ENCODE measurements at places on chromosomes 6 and 20.
A peak's percentile ranks its signal among the peaks of the same experiment; 100 is the strongest.

DNA sequence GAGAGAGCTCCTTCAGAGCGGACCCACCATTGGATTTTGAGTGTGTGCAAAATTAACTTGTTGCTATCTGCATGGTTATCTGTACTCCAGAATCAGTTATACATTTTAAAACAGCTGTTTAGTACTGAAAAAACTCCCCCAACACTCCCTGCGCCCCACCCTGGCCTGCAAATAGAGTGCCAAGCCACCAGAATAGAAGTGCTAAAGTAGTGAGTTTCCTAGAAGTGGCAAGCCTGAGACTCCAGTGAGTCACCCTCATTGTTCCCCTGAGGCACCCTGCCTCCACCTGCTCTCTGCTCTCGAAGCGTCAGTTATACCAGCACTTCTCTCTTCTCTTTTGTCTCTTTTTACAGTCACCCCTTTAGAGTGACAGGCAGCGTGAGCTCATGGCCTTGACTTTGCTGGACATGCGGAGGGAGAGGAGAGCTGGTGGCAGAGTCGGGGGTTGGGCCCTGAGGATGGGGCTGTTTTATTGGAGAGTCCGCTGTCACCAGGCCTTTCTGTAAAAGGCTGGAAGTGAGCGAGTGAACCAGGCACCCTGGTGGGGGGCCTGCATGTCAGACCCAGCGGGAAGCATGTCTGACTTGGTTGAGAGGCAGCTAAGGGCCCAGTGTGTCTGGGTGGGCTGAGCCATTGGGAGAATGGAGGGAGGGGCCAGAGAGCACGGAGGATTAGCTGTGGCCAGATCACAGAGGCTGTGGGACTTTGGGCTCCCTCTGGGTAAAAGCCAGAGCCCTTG lies 10.4 kb downstream of the IGF2R start:
- DNase-seq: peak; percentile 71

- DNase-seq: no peak
Observed at GRCh38 chr20:8205996-8206395, 73.9 kb downstream of the PLCB1 start.

- DNase-seq: no peak
Observed at GRCh38 chr20:62321521-62321948, 18.7 kb downstream of the ADRM1 start.

GRCh38 chr20:63216849-63217471 lies 1.0 kb upstream of the YTHDF1 start:
- DNase-seq: no peak

- DNase-seq: no peak
Observed at GRCh38 chr6:73505142-73505541, 15.7 kb downstream of the EEF1A1 start.

- no peak for DNase-seq
Observed at GRCh38 chr6:34068462-34069044, 77.3 kb downstream of the GRM4 start.

- DNase-seq: no peak
Observed at GRCh38 chr20:10763112-10763511, 89.3 kb upstream of the JAG1 start.

DNA sequence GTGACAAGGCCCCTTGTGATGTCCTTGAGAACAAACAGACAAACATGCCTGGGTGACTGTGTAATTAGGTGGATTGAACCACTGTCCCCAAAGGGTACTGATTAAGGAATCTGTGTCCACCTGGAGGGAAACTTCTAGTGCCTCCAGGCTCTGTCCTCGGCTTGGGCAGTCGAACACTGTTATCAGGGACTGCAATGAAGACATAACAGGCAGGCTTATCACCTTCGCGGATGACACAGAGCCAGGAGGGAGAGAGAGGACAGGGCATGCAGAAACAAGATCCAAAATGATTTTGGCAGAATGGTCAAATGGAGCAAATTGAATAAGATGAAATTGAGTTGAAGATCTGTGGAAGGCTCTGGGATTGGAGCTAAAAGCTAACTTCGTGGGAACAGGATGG lies 60.9 kb upstream of the ZFAND3 start:
- DNase-seq: no peak

GRCh38 chr6:43144879-43145278 lies 26.2 kb upstream of the SRF start:
- DNase-seq: no peak

DNA sequence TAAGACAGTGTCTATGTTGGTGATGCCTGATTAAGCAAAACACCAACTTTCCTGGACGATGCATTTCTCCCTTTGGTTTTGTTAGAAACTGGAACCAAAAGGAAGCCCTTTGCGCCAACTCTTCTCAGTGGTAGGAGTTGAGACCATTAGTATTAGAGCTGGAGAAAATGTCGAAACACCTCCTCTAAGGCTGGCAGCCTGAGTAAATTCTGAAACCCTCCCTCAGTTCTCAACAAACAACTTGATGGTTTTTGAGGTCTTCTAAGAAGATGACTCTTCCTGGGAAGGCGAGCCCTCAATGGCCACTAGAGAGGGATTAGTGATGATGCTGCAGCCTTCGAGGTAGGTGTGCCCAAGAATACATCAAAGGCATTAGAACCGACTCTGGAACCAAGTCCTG lies 78.4 kb upstream of the CCN6 start:
- no peak for DNase-seq

- peak; percentile 7 for DNase-seq
Observed at GRCh38 chr6:33445119-33445603, 9.2 kb upstream of the ZBTB9 start.

- DNase-seq: no peak
Observed at GRCh38 chr6:246352-246751, 45.9 kb upstream of the DUSP22 start.

DNA sequence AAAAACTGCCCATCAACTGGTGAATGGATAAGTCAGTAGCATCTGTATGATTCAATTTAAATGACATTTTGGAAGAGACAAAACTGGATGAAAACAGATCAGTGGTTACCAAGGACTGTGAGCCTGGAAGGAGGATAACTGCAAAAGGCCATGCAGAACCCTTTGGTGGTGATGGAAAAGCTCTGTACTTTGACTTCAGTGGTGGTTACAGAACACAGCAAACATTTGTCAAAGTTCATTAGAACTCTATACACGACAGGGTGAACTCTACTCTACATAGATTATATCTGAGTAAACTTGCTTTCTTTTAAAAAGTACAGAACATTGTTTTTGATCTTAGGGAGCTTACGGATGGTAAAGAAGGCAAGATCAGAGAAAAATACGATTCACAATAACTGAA lies 111.9 kb upstream of the HTR1E start:
- no peak for DNase-seq

DNA sequence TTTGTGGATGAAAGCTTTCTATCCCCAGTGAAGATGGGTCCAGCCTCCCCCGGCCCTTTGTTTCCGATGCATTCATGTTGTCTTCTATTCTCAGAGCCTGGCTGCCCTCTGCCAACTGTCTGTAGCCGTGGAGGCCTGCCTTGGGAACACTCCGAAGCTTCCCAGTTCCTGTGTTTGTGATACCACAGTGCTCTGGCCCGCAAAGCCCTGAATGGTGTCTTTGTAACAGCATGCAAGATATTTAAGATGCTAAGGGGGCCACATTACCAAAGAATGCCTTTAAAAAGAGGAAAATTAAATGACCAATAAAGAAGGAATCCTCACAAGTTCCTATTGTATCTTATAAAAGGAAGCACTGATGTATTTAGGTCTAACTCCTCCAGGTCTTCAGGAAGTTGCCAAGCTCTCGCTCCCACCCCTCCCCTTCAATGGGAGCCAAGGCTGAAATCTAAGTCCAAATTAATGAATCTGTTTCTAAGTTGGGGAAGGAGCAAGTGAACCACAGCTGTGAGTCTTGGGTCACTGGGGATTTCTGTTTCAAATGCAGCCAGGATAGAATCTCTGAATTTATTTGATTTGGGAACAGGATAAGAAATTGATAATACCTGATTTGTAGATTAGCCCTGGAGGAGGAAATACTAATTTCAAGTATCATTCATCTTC lies 596.1 kb downstream of the QKI start:
- DNase-seq: peak; percentile 92

- DNase-seq: peak; percentile 94
Observed at GRCh38 chr6:149963462-149964307, at the start of gene ULBP1. Gene ULBP1 (plus strand): TSS chr6:149963943. CDS start chr6:149964050, 107 bp downstream.

DNA sequence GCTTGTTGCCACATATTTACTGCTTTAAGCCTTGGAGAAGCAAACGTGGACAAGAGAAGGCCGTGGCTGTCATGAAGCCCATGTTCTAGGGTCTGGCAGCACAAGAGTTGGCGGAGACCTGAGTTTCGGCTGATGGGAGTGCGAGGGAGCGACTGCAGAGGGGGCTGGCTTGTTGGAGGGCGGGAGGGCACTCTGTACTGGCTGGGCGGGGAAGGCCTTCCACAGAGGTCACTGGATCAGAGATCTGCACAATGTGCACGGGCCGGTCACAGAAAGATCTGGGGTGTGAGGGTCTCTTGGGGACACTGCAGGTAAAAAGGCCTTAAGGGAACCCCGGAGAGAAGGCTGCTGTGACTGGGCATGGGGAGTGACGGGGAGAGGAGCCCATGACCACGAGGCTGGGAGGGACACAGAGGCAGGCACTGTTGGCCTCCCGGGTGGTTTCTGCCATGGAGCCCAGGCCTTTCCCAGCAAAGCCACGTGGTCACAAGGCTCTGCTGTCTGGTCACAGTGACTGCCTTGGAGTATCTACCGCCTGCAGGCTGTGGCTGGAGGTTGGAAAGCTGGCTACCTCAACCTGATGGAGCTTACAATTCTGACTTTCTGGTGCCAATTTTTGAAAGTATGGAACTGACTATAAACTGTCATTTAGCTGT lies 23.8 kb downstream of the FOXC1 start:
- DNase-seq: no peak

DNA sequence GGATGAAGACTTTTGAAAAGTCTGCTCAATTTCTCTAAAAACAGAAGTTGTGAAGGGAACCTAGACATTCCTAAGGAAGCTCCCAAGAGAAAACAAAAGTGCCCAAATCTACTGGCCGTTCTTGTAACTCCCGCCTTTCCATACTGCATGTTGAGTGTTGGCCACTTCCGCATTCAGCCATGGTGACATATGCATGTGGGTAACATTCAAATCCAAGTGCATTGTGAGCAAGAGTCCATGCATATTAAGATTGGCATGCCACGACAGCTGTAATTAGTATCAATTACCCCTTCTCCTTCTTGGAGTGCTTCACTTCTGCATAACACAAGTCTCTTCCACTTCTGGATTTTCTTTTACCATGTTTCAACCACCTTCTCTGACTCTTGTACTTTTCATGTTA lies 8.4 kb downstream of the SLC35D3 start:
- DNase-seq: no peak

- DNase-seq: peak; percentile 31
Observed at GRCh38 chr20:47921408-47921807, 136.1 kb upstream of the SULF2 start.

DNA sequence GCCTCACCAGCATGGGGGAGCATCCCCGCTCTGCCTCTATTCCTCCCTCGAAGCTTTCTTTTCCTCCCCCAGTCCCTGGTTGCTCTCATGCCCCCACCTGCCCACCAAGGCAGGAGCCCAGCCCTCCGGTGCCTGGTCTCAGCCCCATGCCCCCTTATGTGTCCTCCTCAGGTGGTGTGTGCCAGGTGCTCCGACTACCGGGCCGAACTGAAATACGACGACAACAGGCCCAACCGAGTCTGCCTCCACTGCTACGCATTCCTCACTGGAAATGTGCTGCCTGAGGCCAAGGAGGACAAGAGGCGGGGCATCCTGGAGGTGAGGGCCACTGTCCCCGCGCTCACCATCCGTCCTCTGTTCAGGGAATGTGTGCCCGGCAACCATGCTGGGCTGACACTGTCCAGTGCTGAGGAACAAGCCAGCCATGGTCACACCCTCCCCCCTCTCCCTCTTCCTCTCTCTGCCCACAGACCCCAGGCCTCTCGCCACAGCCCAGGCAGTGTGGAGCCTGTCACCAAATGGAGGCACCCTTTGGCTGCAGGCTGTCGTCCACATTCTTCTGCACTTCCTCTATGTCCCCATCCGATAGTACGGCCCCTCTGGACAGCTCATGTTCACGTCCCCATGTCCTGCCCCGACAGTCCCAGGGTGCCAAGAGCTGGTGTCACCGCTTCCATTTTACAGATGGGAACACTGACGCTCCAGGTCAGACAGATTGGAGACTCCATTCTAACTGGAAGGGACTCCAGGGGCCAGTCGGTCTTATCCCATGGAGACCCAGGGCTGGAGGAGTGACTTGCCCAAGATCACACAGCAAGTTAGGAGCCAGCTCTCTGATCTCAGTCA lies 20.4 kb downstream of the FGD2 start:
- no peak for DNase-seq

GRCh38 chr6:140002396-140003022 lies 628.1 kb upstream of the CITED2 start:
- peak; percentile 91 for DNase-seq

DNA sequence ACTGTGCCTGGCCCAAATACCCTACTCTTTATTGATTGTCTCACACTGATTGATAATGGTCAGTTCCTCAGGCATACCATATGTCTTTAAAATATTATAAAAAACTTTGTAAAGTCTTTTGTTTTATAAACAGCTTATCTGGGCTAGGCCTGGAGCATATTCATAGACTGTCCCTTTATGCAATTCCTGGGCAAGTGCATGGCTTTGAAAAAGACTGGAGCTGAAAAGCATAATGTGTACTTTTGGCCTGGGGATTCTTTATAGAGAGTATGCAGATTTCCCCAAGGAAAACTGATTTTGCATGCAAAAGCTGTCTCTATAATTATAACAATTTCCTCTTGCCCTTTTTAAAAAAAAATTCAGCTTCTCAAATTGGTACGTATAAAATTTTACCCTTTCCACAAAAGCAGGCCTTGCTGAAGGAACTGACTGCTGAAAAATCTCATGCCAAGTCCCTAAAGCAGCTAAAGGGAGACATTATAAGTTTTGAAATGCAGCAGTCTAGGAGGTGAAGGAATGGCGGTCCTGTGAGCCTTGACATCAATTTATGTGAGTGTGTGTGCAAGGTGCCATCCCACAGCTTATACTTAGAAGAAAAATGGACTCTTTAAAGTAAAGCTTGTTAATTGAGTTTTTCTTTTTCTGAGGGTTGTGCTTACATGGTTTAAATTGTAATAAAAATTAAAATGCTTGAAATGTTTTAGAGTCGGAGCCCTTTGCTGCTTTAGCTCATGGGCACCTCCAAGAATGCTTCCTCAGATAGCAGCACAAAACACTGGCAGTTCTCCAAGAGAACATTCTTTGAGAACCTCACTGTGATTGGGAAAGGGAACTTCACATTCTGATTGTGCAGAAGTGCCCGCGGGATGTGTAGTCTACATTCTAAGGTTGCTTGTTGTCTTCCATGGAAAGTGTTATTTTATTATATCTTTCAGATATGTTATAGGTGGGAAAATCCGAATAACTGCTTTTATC lies 43.9 kb downstream of the PLCB4 start:
- DNase-seq: no peak

- peak; percentile 64 for DNase-seq
Observed at GRCh38 chr6:26273673-26274588, 91.1 kb upstream of the BTN3A2 start.

- DNase-seq: no peak
Observed at GRCh38 chr6:25346064-25346463, 66.9 kb downstream of the CARMIL1 start.

GRCh38 chr20:19515074-19515473 lies 243.0 kb upstream of the RIN2 start:
- DNase-seq: no peak

- DNase-seq: peak; percentile 88
Observed at GRCh38 chr20:47272893-47273590, 83.5 kb downstream of the ZMYND8 start.
